ENCODE measurements at places on chromosomes 6 and 20.
A peak's percentile ranks its signal among the peaks of the same experiment; 100 is the strongest.

- DNase-seq, result peak; percentile 99
Observed at GRCh38 chr20:20259533-20259932, 108.4 kb upstream of the INSM1 start.

GRCh38 chr6:11744753-11745152 is 33.9 kb downstream of the ADTRP start:
- DNase-seq, result peak; percentile 99

GRCh38 chr6:53179961-53180651 is 31.5 kb upstream of the GCM1 start:
- no peak for DNase-seq

DNA sequence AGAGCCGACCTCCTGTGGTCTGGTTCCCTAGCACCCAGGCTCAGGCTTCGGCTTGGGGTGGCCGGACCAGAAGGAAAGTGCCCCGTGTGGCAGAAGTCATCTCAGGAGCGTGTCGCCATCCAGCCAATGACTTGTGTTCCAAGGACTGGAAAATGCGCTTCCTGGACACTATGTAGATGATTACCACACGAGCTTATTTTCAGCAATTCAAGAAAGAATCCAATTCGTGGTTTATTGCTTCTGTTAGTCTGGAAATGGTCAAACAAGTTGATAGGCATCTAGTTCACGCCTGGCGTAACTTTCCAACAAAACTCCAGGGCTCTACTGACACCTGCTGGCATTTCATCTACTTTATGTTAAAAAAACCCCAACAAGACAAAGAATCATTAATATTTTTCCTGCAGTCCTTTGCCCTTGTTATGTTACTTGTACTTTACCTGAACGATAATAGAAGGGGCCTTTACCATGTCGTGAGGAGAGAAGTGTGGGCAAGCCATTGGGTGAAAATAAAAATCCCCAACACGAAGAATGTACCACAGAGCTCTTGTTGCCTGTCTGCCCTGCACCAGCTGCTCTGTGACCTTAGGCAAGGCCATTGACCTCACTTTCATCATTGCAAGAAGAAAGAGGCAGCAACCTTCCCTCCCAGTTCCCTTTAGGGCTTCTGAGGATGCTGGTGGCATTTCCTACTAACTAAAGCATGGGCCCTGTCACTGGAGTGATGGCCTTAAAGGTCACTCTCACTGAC is 154.7 kb upstream of the LAMP5 start:
- DNase-seq, result peak; percentile 67

GRCh38 chr6:166411721-166412151 is 29.0 kb upstream of the MPC1 start:
- no peak for DNase-seq

GRCh38 chr20:44403194-44404112 is 48.0 kb downstream of the HNF4A start:
- DNase-seq, result no peak

DNA sequence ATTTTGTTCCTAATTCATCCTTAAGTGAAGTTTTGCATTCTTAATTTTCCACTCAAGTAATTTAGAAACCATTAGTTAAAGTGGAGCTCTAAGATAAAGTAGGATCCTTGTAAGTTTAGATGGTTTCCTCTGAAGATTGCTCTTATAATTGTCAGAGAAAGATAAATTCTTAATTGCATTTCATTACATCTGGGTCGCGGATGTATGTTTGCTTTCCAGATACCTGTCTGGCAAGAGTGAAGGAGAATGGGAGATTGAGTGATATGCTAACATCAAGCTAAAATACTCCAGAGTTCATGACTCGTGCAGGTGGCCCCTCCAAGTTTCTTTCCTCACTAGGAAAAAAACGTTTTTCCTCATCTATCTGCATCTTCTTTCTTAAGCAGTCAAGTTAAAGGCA is 361.8 kb downstream of the DOK5 start:
- no peak for DNase-seq

DNA sequence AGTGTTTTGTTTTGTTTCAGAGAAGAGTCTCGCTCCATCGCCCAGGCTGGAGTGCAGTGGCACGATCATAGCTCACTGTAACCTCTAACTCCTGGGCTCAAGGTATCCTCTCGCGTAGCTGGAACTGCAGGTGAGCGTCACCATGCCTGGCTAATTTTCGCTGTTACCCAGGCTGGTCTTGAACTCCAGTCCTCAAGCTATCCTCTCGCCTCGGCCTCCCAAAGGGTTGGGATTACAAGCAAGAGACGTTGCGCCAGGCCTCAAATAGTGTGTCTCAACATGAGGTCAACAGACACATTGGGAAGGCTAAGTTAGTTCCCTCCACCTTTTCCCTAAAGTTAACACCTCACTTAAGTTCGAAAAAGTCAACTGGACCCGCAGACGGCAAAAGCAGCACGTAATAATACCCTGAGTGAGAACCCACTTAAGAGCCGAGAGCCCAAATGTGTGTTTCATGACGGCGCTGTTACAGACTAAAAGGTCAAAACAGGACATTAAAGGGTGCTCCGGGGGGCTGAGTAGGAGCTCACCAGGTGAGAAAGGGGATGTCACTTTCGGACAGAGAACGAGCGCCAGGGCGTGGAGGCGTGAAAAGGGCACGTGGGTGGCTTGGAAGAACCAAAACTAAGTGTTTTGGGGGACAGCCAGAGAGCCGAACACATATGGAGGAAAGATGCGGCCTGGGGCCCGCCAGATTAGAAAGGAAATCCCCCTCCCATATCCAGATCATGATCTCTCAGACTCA is 499 bp downstream of the TTI1 start:
- peak; percentile 65 for DNase-seq

GRCh38 chr6:26351544-26351953 is 13.4 kb upstream of the BTN3A2 start:
- DNase-seq, result peak; percentile 74

DNA sequence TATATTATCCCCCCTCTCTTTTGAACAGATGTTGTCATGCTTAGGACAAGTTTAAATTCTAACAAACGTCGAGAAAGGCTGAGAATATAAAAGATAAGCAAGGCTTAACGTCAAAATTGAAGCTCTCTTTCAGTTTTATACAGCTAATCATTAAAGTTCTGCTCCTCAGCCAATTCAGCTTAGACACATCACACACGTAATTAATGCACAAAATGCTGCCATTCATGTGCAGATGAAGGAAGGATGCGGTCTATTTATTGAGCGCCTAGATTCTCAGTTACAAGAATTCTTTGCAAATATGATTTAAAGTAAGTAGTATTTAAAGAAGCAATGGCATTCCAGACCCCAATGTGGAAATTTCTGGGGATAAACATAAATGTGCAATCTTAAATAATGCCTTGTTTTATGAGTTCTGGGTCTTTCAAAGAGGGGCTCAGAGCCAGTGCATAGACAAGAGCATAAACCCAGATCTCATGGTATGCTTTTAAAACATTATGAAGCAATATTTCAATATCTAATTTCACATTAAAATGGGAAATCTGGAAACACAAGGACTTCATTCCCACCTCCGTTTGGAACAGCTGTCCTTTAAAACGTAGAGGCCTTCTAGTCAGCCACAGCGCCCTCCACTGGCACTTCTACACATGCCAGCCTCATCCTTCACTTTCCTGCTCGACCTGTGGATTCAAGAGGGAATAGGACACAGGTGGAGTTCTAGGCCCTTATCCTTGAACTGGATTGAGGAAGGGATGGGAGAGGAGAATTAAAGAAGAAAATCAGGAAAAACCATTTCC is 85.8 kb downstream of the LYRM4 start:
- no peak for DNase-seq

GRCh38 chr20:16098890-16099639 is 474.2 kb downstream of the KIF16B start:
- peak; percentile 32 for DNase-seq

GRCh38 chr20:20229595-20229994 is 138.3 kb upstream of the INSM1 start:
- peak; percentile 28 for DNase-seq

GRCh38 chr6:50966986-50967385 is 148.3 kb downstream of the TFAP2B start:
- DNase-seq, result no peak

- peak; percentile 95 for DNase-seq
Observed at GRCh38 chr20:34825530-34826362, at the start of gene NCOA6. TSS of gene NCOA6 (minus strand) at chr20:34825651. CDS start at chr20:34782355, 43,296 bp downstream.

- DNase-seq, result no peak
Observed at GRCh38 chr6:130240232-130240631, 17.5 kb upstream of the SAMD3 start.

DNA sequence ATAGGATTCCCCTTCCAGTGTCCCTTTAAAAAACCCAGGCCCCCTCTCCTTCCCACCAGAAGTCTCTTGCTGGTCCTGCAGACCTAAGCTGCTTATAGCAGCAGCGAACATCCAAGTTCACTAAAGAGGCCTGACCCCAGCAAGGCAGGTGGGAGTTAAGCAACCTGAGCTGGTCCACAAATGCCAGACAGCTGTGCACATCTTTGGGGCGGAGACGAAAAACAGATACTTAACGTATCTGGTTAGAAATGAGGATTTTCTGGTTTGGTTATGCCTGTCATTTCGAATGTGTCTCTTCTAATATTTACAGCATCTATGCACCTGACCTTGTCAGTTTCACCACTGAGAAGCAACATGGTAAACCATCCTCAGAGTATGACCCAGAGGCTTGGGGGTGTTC is 87.8 kb downstream of the SLC2A10 start:
- no peak for DNase-seq

GRCh38 chr6:34465531-34466241 is at the start of gene PACSIN1:
TSS of gene PACSIN1 (plus strand) at chr6:34466076. CDS start at chr6:34526306, 60,230 bp downstream.
- no peak for DNase-seq

DNA sequence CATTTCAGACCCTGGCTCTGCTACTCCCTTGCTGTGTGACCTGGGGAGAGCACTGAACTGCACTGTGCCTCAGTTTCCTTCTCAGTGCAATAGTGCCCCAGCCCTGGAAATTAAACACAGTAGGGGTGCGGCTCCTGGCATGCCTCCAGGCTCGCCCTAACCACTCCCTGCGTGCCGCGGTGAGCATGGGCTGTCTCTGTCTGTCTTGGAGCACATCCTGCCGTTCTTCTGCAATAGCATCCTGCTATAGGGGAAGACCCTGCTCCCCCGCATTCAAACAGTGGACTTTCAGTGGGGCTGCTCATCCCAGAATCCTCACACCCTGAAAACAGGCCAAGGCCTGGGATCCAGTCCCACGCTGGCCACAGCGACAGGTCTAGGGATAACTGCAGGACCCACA is 129.5 kb downstream of the FOXC1 start:
- DNase-seq, result no peak

DNA sequence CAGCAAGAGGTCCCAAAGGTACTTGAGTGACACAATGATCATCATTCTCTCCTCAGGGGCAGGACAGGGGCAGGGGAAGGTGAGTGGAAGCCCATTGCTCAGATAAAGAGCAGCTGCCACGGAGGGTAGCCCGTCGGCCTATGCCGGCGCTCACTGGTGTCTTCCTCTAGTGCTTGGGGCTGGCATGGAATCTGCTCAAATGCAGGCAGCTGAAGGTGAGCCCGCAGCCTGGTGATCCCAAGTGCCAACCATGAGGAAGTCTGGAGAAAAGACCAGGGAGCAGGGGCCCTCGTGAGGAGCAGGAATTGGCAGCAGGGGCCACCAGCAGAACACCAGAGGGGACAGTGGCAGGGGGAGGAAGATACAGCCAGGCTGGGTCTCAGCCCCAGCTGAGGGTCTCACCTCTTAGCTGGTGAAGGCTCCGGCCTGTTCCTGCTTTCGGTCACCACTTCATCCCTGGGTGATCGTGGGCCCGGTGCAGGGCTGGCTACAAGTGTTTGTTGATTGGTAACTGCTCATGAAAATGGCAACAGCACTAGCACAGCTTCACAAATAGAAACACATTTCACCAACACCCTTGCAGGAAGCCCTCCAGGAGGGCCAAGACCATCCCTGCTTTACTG is 24.7 kb downstream of the RBCK1 start:
- no peak for DNase-seq

DNA sequence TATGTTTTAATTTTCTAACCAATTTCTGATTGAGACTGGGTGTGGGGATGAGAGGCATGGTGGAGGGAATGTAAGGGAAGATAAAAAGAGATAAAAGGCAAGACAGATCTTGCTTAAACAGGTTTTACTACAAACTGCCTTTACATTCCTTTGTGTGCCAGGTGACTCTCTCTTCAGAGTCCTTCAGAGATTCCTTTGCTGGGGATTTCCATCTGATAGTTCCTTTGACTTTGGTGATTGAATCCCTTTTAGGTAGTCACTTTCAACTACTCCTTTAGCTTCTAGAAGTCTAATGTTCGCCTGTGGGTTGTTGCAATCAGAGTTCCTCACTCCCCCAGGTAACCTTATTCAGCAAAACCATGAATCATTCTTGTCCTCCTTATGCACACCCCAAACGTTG is 283.3 kb upstream of the MANEA start:
- DNase-seq, result no peak

DNA sequence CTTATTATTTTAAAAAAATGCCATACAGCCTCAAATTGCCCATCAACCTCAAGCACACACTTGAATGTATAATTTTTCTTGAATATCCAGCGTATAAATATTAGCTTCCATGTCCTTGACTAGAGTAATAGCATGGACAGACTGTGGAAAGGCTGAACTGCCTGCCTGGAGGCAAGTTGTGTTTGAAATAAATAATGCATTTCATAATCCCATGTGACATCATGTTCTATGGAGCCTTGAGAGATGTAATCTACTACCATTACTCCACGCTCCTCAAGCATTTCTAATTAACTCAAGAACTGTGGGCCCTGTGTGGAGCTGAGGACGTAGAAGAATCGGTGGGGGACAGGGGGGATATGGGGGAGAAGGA is 94.2 kb downstream of the CDS2 start:
- no peak for DNase-seq

DNA sequence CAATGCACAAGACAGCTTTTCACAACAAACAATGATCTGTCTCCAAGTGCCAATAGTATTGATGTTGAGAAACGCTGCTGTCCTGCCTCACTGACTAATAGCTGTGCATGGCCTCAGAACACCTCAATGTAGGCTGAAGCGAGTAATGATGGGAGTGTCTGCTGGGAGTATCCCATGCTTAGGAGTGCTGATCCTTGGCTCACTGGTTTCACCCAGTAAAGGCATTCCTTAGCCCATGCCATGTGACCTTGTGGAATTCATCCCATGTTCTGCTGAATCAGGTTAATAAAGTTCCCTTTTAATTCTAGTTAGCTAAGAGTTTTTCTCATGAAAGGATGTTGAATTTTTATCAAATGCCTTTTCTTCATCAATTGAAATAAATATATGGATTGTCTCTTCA is 3.8 kb upstream of the WFDC12 start:
- no peak for DNase-seq

- DNase-seq, result no peak
Observed at GRCh38 chr6:42347456-42347855, 104.3 kb downstream of the TRERF1 start.

Measured in suppressor macrophage (primary cell).